Effector CD4-positive, alpha-beta T cell (primary cell): ENCODE measurements at places on chromosomes 2 and 18.

DNA sequence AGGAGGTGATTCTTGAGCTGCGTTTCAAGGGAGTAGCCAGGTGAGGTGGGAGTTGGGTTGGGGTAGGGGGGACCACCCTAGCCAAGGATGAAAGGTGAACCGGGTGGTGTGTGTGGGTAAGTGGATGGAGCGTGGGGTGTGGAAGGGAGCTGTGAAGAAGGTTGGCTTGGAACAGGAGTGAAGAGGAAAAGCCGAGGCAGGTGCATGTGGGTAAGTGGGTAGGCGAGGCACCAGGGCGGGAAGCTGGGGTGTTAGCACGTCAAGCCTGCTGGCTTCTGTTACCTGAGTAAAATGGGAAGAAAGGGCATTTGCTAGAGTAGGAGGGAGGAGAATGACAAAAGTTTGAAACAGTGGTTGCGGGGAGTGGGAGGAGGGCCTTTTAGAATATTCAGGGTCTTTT, 31.6 kb downstream of the TANC1 start:
- no peak for DNase-seq

- DNase-seq: no peak
Measured at GRCh38 chr2:42046819-42047487, 868 bp upstream of the PKDCC start.

GRCh38 chr2:96499061-96499960, 5.8 kb downstream of the NEURL3 start:
- no peak for DNase-seq

GRCh38 chr2:45922577-45922988, 271.1 kb downstream of the PRKCE start:
- no peak for DNase-seq
